ENCODE measurements at places on chromosomes 7 and 10. TPM values are rescaled to one million over a fixed set of nuclear protein-coding genes. Genes with fewer than 3 reads are reported as not detected.

Gene PLCE1
- total RNA-seq: 8.4 TPM

Gene ZP3
- total RNA-seq: not detected

Gene TAS2R3
- 1.0 TPM for total RNA-seq

Gene VWC2
- total RNA-seq: 0.15 TPM

Gene MMP21
- 0.69 TPM for total RNA-seq

Gene SCART1
- 31.4 TPM for total RNA-seq

Gene PLPP4
- not detected for total RNA-seq

Gene NUDCD3
- total RNA-seq: 48.5 TPM

Gene ADARB2
- 2.8 TPM for total RNA-seq

Gene AS3MT
- total RNA-seq: 2.0 TPM

Gene MSMB
- total RNA-seq: not detected

Gene PIP
- not detected for total RNA-seq

Gene HOGA1
- 1.1 TPM for total RNA-seq

Gene GALNT17
- total RNA-seq: 14.3 TPM

GRCh38 chr7:140475747-140476333 is 3.5 kb downstream of the MKRN1 start:
- H3K27me3 ChIP-seq: no peaks in the 10 kb centered on the region
- H3K27ac ChIP-seq: no peak overlapping the region
- H3K4me3 ChIP-seq: no peak overlapping the region
- H3K36me3 ChIP-seq: peaks cover 8% of the 10 kb centered on the region

DNA sequence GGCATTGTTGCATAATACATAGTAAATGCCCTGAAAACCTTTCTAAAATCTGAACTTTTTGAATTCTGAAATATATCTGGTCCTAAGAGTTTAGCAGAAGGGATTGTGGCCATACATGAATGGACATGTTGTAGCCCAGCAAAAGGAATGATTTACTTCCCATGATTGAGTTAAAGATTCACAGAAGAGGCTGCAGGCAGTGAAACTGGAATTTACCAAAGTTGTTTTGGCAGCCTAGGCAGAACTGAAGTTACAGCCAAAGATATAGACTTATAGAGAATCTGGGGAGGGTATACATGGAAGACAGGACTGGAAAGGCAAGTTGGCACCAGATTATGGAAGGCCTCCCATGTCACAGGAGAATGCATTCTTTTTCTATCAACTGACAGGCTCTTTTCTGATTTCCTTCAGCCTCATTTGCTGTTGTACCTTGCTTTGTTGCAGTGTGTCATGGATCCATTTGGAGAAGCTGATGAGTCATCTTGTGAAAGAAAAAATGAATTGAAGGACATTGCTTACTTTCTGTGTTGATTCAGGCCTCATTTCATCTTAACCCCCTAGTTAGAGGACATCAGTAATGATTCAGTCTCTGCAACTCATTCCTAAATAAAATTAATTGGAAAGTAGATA is 356.2 kb upstream of the LRGUK start:
- no peaks in the 10 kb centered on the region for H3K4me1 ChIP-seq
- H3K27ac ChIP-seq: no peak overlapping the region
- H3K27me3 ChIP-seq: no peaks in the 10 kb centered on the region
- H3K36me3 ChIP-seq: no peaks in the 10 kb centered on the region
- DNase-seq: no peak
- no peak overlapping the region for H3K4me3 ChIP-seq

GRCh38 chr7:47422611-47423010 is 159.3 kb downstream of the TNS3 start:
- no peaks in the 10 kb centered on the region for H3K27me3 ChIP-seq
- H3K4me3 ChIP-seq: no peak overlapping the region
- no peak overlapping the region for H3K27ac ChIP-seq
- no peaks in the 10 kb centered on the region for H3K4me1 ChIP-seq
- H3K36me3 ChIP-seq: peaks cover 3% of the 10 kb centered on the region

GRCh38 chr10:117736655-117737054 is 194.1 kb downstream of the EMX2 start:
- no peak overlapping the region for H3K4me3 ChIP-seq
- no peaks in the 10 kb centered on the region for H3K4me1 ChIP-seq
- no peak for DNase-seq
- H3K27me3 ChIP-seq: peaks cover 10% of the 10 kb centered on the region

GRCh38 chr10:7300384-7300971 is 110.4 kb downstream of the SFMBT2 start:
- no peaks in the 10 kb centered on the region for H3K4me1 ChIP-seq
- no peaks in the 10 kb centered on the region for H3K36me3 ChIP-seq

DNA sequence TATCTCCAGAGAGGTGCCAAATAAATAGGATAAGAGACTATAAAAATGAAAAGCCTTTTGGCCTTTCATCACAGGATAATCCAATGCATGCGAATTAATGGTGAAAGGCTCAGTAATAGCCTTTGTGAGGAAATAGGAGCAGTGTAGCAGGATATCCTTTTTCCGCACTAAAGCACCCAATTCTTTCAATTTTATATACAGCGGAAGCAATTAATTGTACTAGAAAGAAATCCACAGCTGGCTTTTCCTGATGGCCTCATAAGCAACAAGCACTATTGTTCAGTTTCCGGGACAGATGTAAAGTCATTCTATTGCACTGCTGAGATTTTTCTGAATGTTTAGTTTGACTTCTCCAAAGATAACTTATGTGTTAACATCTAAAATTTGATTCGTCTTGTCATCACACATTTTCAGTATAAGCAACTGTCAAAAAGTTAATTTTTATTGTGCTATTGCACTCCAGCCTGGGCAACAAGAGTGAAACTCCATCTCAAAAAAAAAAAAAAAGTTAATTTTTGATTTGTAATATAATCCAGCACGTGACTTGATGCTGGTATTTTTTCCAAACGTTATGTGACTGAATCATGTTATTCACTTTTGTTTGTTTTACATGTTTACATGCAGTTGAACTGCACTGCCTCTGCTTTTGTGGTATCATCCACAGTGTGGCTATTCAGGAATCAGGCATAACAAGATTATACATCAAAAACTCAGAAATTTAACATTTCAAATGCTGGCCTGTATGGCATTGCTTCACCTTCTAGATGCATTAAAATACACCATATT is 8.4 kb upstream of the BMPR1A start:
- peaks cover 18% of the 10 kb centered on the region for H3K4me1 ChIP-seq
- no peak for DNase-seq
- no peaks in the 10 kb centered on the region for H3K27me3 ChIP-seq
- H3K27ac ChIP-seq: no peak overlapping the region

DNA sequence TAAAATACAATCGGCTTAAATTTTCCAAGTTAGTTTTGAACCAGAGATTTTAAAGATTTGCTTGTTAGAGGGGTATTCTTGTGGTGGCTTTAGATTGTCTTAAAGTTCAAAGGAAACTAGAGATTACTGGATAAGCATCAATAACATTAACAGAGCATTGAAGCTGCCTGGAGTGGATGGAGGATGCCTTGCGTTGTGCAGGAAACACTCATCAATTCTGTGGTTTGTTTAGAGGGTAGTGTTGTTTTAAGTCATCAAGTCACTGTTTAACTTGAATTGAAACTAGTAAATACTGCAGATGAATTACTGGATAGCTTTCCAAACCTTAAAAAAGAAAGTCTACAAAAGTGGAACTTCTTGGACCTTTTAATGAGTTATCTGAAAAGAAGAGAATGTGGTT is 218.6 kb downstream of the CELF2 start:
- H3K4me3 ChIP-seq: no peak overlapping the region
- no peaks in the 10 kb centered on the region for H3K4me1 ChIP-seq
- no peaks in the 10 kb centered on the region for H3K27me3 ChIP-seq
- DNase-seq: no peak
- H3K27ac ChIP-seq: no peak overlapping the region

- no peaks in the 10 kb centered on the region for H3K36me3 ChIP-seq
- no peaks in the 10 kb centered on the region for H3K4me1 ChIP-seq
- no peak overlapping the region for H3K4me3 ChIP-seq
- no peak overlapping the region for H3K27ac ChIP-seq
- no peaks in the 10 kb centered on the region for H3K27me3 ChIP-seq
These were observed 104.4 kb downstream of the PRLHR start for GRCh38 chr10:118491055-118491454.

GRCh38 chr10:23918839-23919238 is 290.1 kb upstream of the KIAA1217 start:
- no peak overlapping the region for H3K4me3 ChIP-seq
- H3K36me3 ChIP-seq: no peaks in the 10 kb centered on the region
- H3K27me3 ChIP-seq: no peaks in the 10 kb centered on the region
- no peak for DNase-seq
- H3K27ac ChIP-seq: no peak overlapping the region

GRCh38 chr7:151514461-151515275 is 5.0 kb downstream of the RHEB start:
- no peak for DNase-seq
- peaks cover 75% of the 10 kb centered on the region for H3K4me1 ChIP-seq
- H3K27me3 ChIP-seq: no peaks in the 10 kb centered on the region
- H3K36me3 ChIP-seq: no peaks in the 10 kb centered on the region
- no peak overlapping the region for H3K27ac ChIP-seq

- no peak for DNase-seq
- no peak overlapping the region for H3K27ac ChIP-seq
- H3K27me3 ChIP-seq: no peaks in the 10 kb centered on the region
- H3K4me1 ChIP-seq: peaks cover 7% of the 10 kb centered on the region
- no peak overlapping the region for H3K4me3 ChIP-seq
These were observed 34.3 kb downstream of the HTRA1 start for GRCh38 chr10:122495406-122496340.

- H3K4me1 ChIP-seq: peaks cover 15% of the 10 kb centered on the region
- H3K27ac ChIP-seq: peak overlapping the region; percentile 84
- H3K4me3 ChIP-seq: no peak overlapping the region
These were observed 45.9 kb upstream of the PDLIM1 start for GRCh38 chr10:95336702-95337101.

- DNase-seq: no peak
- H3K4me3 ChIP-seq: no peak overlapping the region
- no peaks in the 10 kb centered on the region for H3K36me3 ChIP-seq
These were observed 149.1 kb downstream of the TEX36 start for GRCh38 chr10:125533866-125534265.

GRCh38 chr10:105391670-105392351 is 750.7 kb downstream of the SORCS3 start:
- no peaks in the 10 kb centered on the region for H3K27me3 ChIP-seq
- DNase-seq: no peak
- H3K27ac ChIP-seq: no peak overlapping the region
- H3K4me1 ChIP-seq: no peaks in the 10 kb centered on the region

- DNase-seq: no peak
- H3K27ac ChIP-seq: no peak overlapping the region
- H3K4me1 ChIP-seq: no peaks in the 10 kb centered on the region
- H3K36me3 ChIP-seq: no peaks in the 10 kb centered on the region
- H3K4me3 ChIP-seq: no peak overlapping the region
These were observed 31.6 kb upstream of the AGMO start for GRCh38 chr7:15593382-15593781.

GRCh38 chr7:1368682-1369571 is 90.3 kb downstream of the MICALL2 start:
- peaks cover 10% of the 10 kb centered on the region for H3K27me3 ChIP-seq
- no peak overlapping the region for H3K4me3 ChIP-seq
- H3K4me1 ChIP-seq: peaks cover 3% of the 10 kb centered on the region
- H3K36me3 ChIP-seq: no peaks in the 10 kb centered on the region

GRCh38 chr7:91021956-91022355 is 242.3 kb upstream of the FZD1 start:
- no peaks in the 10 kb centered on the region for H3K27me3 ChIP-seq
- H3K4me3 ChIP-seq: no peak overlapping the region
- H3K4me1 ChIP-seq: no peaks in the 10 kb centered on the region
- H3K27ac ChIP-seq: no peak overlapping the region
- no peaks in the 10 kb centered on the region for H3K36me3 ChIP-seq

GRCh38 chr7:141430455-141431139 is 120.6 kb upstream of the AGK start:
- no peaks in the 10 kb centered on the region for H3K27me3 ChIP-seq
- no peak for DNase-seq
- no peaks in the 10 kb centered on the region for H3K36me3 ChIP-seq
- H3K4me1 ChIP-seq: no peaks in the 10 kb centered on the region
- no peak overlapping the region for H3K27ac ChIP-seq
- H3K4me3 ChIP-seq: no peak overlapping the region

GRCh38 chr7:111982804-111983203 is 223.4 kb downstream of the DOCK4 start:
- H3K27ac ChIP-seq: no peak overlapping the region
- no peak for DNase-seq
- H3K27me3 ChIP-seq: no peaks in the 10 kb centered on the region
- H3K36me3 ChIP-seq: peaks cover 3% of the 10 kb centered on the region

GRCh38 chr7:121519548-121520521 is 123.7 kb upstream of the FAM3C start:
- no peaks in the 10 kb centered on the region for H3K4me1 ChIP-seq
- no peak overlapping the region for H3K4me3 ChIP-seq
- no peak for DNase-seq
- no peak overlapping the region for H3K27ac ChIP-seq

DNA sequence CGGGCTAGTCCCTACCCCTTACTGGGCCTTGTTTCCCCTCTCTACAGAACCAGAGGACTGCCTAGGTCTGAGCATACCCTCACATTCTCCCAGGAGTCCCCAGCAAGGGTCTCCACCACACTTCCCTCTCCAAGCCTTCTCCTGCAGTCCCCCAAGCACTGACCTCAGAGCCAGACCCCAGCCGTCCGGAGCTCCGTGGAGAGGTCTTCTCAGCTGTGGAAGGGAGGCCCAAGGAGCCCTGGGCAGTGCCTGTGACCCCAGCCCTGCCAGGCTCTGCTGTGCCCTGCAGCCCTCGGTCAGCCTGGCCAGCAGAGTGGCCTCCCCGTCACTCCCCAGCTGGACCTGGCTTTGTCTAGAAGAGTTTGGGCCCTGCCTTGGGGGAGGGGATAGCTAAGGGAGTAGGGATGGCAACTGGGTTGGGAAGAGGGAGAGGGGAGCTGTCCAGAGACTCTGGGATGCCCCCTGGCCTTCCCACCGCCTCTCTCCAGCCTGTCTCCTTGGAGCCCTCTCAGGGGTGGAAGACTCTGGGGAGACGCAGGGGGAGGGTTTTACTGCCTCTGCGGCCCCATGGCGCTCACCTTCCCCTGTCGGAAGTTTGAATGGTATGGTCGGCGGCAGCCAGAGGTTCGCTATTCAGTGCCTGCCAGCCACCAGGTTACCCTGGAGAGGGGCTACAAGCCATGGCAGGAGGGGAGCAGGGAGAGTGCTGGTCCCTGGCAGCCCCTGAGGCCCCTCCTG is at the start of gene C10orf105:
C10orf105 (minus strand) TSS at position 315 of the 738 bp plus-strand sequence. CDS start 3,441 bp downstream, outside the sequence.
- peak within 1 kb of the TSS; percentile 13 for H3K27ac ChIP-seq
- H3K36me3 ChIP-seq: no peaks in the 10 kb centered on the region
- H3K4me3 ChIP-seq: no peak within 1 kb of the TSS
- H3K4me1 ChIP-seq: peaks cover 20% of the 10 kb centered on the region
- no peak for DNase-seq

DNA sequence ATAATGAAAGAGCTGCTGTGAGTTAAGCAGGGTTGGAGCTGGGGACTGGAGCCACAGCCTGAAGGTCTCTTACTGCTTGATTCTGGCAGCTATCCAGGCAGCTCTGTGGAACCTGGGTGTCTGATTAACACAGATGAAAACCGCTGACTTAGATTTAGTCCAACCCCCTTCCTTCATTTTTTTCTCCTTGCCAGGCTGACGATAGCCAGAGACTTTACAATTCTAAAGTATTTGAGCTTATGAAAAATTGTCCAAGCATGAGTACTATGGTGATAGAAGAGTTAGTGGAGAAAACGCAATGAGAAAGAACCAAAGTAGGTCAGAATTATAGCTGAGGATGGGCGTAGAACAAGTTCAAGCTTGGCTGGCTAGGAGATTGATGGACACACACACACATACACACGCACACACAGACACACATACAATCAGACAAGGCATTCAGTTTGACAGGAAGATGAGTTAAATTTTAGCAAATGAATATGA is 13.5 kb upstream of the GPR85 start:
- no peaks in the 10 kb centered on the region for H3K4me1 ChIP-seq
- H3K4me3 ChIP-seq: no peak overlapping the region
- H3K27me3 ChIP-seq: no peaks in the 10 kb centered on the region
- H3K36me3 ChIP-seq: no peaks in the 10 kb centered on the region

All from upper lobe of left lung (tissue), 6 donors.